ENCODE measurements at places on chromosomes 1 and 21.

DNA sequence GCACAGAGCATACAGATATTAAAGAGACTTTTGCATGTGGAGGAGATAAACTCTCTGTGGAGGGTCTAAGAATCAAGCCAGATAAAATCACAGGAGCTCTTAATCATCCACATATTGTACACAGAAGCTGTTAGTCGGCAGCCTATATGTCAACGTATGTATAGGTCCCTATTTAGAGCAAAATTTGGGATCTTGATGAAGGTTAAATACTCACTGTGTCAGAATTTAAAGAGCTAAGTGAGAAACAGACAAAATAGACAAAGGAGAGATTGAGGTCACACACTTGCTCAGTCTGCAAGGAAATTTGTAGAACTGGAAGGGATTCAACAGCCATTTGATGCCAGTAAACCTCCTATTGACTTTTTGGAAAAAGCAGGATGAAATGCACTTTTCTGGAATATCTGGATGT is 4.1 kb upstream of the IRF2BP2 start:
- no peak for DNase-seq

- DNase-seq = no peak
Measured at GRCh38 chr1:211386921-211387320, 60.3 kb downstream of the TRAF5 start.

- no peak for DNase-seq
Measured at GRCh38 chr1:115278211-115278610, 59.8 kb downstream of the NGF start.

GRCh38 chr21:38956007-38956406 is 150.3 kb downstream of the ETS2 start:
- DNase-seq = no peak

DNA sequence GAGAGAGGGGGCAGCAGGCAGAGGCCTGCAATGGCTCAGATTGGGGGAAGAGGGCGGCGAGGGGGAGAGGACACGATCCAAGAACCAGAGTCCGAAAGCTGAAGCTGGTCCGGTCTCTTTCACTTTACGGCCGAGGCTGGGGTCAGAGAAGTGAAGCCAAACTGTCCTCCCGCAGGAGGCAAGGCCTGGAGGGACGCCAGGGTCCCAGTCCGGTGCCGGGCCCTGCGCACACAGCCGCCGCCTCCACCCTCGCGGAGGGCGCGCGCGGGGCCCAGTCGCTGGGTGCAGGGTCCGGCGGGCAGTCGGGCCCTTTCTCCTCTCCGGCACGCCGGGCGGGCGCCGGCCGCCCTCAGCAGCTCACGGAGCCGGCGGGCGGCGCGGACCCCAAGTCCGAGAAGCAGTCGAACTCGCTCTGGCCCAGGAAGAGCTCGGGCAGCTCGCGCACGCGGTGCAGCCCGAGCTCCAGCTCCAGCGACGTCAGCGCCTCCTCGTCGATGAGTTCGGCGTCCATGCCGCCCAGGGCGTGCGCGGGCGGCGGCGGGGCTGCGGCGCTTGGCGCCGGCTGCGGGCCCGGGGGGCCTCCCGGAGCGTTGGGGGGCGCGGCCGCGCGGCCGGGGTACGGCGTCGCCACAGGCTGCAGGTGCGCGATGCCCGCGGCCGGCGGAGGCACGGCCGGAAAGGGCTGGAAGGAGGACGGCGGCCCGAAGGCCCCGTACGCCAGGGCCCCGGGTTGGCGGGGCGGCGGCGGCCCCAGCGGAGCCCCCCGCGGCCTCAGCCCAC is 749 bp downstream of the CITED4 start:
- DNase-seq = peak; percentile 90

DNA sequence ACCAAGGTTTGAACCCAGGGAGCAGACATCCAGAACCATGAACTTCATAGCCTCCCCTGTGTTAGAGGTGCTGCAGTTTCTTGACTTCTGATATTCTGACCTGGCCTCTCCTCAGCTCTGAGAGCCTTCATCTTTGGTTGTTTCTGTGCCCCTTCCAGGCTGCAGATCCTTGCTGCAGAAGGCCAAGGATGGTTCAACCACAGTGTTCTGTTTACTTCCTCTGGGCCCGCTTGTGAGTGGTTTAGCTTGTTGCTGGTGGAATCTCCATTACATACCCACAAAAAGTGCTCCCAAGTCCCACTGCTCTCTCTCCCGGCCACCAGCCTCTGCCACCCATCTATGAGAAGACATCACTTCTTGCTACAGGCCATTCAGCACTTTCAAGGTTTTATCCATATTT is 9.0 kb upstream of the SLC2A7 start:
- DNase-seq = no peak

DNA sequence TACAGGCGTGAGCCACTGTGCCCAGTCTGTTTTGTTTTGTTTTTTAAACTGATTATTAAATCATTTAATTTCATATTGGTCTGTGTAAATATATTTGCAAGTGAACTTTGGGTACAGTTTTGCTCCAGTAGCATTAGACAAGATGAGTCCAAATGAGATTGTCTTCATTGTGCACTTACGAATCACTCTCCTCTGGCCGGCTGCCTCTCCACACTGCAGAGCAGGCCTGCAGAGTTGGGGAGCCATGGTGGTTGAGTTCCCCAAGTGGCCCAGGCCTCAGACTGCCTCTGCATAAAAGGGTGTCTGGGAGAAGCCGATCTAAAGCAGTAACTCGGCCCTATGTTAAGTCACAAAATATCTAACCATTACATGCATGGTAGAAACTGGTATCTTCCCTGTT is 74.8 kb downstream of the ATP5PO start:
- DNase-seq = no peak

DNA sequence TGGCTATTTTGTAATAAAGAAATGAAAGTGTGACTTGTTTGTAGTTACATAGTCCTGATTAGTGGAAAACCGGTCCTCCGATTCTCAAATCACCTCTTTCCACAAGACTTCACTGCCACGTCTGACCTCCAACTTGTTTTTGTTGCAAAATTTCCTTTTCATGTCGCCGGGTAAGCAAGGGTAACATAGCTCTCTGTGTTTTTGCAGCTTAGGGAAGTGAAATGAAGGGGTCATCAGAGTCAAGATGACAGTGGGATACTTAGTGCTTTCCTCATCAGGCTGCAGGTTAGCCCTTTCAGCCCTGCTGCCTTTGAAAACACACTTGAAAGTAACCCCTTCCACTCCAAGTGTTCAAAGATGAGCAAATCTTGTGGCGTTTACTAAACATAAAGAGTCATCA is 217.9 kb downstream of the USP25 start:
- DNase-seq = no peak

- DNase-seq = peak; percentile 90
Measured at GRCh38 chr1:220748089-220748934, at the start of gene MTARC2. Gene MTARC2 (plus strand): TSS chr1:220748322. CDS start chr1:220748532, 210 bp downstream.

DNA sequence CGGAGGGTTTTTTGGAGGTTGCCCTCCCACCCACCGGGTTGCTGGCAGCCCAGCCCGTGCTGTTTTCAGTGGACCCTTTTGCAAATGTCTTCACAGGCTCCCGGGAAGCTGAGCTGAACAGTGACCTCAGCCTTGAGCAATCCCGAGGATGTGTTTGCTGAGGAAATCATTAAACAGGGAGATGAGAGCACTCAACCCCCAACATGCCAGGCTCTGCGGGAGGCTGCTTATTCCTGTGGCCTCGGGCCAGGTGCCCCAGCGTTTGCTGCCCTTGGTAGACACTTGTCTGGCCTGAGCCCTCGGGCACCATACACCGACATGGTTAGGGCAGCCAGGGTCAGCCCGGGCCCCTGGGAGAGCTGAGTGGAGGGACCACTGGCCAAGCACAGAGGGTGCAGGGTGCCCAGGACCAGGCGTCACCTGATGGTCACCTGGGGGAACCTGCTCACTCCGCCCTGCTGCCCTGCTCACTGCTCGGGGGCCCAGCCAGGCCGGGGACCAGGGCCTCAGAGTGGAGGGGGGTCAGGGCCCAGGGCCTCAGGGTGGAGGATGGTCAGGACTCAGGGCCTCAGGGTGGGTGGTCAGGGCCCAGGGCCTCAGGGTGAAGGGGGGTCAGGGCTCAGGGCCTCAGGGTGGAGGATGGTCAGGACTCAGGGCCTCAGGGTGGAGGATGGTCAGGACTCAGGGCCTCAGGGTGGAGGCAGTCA is 42.5 kb upstream of the POFUT2 start:
- no peak for DNase-seq

- no peak for DNase-seq
Measured at GRCh38 chr1:247336390-247336789, 4.7 kb upstream of the ZNF496 start.

- no peak for DNase-seq
Measured at GRCh38 chr1:200027264-200027823, at the start of gene NR5A2. Gene NR5A2 (plus strand): TSS chr1:200027710. CDS start chr1:200027848, 138 bp downstream.

- DNase-seq = no peak
Measured at GRCh38 chr1:190551638-190552037, 74.0 kb upstream of the BRINP3 start.

- no peak for DNase-seq
Measured at GRCh38 chr1:29260531-29260930, 24.2 kb downstream of the PTPRU start.

- DNase-seq = no peak
Measured at GRCh38 chr1:184866991-184867788, 107.1 kb downstream of the NIBAN1 start.

- DNase-seq = peak; percentile 67
Measured at GRCh38 chr21:29077651-29078090, 4.2 kb upstream of the CCT8 start.

- DNase-seq = peak; percentile 64
Measured at GRCh38 chr1:58968360-58968952, 184.6 kb upstream of the JUN start.

- no peak for DNase-seq
Measured at GRCh38 chr1:111192658-111193519, 7.6 kb downstream of the DENND2D start.

DNA sequence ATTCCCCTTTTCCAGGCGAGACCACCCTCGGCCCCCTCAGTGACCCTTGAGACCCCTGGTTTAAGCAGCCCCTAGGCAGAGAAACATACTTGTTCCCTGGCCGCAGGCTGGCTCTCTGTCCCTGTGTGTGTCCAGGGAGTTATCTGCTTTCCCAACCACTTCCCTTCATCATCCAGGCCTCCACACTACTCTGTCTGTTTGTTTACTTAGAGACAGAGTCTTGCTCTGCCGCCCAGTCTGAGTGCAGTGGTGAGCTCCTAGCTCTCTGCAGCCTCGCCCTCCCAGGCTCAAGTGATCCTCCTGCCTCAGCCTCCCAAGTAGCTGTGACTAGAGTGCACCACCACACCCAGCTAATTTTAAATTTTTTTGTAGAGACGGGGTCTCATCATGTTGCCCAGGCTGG is 5.8 kb upstream of the VWA1 start:
- DNase-seq = no peak

DNA sequence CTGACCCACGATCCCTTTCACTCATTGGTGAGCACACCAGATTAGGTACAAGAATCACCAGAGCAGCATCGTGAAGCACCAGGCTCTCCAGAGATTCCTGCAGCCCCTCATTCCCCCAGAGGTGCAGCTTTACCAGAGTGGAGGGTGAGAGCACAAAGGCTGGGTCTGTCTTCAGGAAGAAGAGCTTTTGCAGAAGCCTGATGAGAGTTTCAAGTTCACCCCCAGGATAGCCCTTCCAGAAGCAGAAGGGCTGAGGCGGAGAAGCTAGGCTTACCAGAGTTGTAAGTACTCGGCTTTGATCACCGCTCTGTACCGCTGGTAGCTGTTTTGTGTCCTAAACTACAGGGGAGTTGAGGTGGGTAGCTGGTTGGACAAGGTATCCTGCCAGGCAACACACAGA is 3.1 kb downstream of the TSSK3 start:
- DNase-seq = no peak

GRCh38 chr1:6882414-6882813 is 97.2 kb downstream of the CAMTA1 start:
- no peak for DNase-seq

- no peak for DNase-seq
Measured at GRCh38 chr1:6852136-6852890, 67.1 kb downstream of the CAMTA1 start.

GRCh38 chr1:50126927-50127715 is 18.4 kb downstream of the ELAVL4 start:
- no peak for DNase-seq

- DNase-seq = no peak
Measured at GRCh38 chr1:172549621-172550280, 16.8 kb downstream of the SUCO start.

DNA sequence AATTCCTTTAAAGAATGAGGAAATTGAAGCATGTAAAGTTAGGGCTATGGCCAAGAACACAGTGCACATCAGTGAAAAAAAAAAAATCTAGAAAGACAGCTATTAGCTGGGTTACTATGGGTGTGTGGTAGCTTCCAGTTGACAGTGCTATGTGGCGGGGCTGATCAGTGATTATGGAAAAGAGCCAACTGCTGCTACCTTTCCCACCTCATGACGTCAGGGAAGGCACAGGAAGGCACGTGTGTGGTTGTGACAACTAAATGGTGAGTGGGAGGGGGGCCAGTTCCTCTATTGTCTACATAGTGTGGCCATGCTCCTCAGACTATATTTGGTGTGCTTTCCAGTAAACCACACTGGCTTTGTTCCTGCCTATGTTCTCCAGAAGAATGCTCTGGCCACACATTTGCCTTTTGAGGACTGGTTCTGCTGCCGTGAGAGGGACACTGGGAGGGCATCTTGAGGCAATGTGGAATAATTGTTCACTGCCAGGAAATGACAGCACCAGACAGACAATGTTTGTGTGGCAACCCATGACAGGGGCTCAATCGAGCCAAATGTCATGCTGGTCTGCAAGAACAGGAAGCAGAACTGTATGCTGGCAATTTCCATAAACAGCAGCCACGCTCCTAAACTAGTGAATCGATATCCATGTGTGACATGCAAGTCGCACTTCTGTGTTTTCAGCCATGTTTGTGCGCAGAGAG is 3.0 kb upstream of the SDE2 start:
- no peak for DNase-seq

DNA sequence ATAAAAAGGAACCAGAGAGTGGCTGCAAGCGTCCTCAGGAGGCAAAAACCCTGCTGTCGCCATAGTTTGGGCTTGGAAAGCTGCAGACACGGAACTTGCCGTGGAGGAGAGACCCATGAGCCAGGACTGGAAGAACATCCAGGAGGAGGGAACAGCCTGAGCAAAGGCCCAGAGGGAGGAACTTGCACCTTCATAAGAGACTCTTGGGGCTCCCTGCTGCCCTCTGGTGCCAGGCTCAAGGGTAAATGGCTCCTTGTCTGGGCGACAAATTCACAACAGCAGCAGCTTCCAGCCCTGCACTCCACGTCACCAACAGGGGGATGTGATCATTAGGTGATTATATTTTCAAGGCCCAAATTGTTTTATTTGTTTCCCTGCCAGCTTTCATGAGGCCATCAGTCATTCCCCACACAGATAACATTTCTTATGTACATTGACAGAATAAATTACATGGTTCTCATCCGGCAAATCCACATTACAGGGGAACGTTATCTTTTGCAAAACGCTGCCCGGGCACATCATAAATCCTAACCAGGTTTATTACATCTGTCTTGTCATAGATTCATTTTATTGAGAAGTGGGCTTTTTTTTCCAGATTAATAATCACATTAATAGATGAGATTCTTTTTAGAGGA is 143.0 kb upstream of the GRIK3 start:
- DNase-seq = no peak

- no peak for DNase-seq
Measured at GRCh38 chr1:207145401-207146058, 41.5 kb downstream of the C4BPA start.
